OCI-M1 (cell line): ENCODE measurements at places on chromosomes 5 and 9.

DNA sequence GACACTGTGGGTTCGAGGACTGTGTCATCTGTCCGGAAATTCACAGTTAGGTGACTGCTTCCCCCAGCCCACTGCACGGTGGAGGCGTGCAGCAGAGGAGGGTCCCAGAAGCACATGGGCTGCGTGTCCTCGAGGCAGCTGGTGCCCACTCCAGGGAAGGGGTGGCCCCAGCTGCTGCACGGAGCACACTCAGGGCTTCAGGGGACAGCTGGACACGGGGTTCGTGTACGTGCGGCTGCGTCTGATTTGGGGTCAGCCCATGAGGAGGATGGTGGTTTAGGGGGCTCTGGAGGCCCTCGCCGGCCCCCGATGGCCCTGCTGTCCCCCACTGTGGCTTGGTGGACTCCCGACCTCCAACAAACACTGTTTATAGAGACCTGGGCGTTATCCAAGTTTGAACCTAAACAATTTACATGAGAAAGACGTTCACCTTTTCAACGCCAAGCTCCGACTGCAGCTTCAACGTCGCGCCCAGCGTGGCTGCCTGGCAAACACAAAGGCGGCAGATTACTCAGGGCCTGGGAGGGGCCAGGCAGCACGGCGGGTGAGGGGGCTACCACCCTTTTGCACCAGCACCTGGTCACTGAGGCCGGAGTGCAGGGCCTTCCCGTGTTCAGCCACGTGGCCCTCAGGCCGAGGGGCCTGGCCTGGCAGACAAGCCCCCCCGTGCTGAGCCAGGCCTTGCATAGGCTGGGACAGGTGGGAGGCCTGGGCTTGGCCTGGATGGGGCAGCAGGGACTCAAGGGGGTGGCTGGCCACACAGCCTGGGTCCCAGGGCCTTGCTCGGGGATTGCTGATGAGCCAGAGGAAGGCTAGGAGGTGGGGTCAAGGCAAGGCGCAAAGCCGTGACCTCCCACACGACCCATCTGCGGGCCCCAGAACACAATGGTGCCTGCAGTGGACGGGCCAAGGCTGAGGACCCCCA is 55.2 kb downstream of the EXD3 start:
- no peak for DNase-seq

DNA sequence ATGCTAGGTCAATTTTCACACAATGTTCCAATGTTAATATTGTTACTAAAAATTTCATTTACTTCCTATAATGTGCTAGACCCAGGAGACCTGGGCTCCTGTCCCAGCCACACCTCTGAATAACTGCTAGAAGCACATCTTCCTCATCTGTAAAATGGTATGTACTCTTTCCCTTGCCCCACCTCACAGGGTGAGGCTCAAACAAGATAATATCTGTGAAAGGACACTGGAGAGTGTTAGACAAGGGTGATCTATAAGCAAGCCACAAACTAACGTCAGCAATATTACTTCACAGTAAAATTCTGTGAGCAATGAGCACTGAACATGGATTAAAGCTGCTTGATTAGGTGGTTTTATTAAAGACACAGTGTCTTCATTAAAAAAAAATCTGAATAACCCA is 186.4 kb downstream of the EPB41L4A start:
- DNase-seq = no peak

DNA sequence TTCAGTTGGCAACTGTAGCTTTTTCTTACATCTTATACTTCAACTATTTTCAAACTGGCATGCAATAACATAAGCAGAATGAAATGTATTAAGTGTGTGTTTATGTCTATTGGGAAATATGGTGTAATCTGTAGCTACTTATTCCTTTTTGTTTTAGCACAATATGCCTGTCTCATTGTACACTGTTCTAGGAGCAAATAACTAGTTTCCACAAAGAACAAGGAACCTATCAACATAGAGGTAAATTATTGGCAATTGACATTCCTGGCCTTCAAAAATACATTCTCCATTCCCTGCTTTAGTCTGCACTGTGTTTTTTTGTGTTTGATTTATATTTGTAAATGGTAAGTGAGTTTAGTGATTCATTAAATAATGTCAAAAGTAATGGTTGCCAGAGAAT is 75.7 kb downstream of the FBXL7 start:
- no peak for DNase-seq

DNA sequence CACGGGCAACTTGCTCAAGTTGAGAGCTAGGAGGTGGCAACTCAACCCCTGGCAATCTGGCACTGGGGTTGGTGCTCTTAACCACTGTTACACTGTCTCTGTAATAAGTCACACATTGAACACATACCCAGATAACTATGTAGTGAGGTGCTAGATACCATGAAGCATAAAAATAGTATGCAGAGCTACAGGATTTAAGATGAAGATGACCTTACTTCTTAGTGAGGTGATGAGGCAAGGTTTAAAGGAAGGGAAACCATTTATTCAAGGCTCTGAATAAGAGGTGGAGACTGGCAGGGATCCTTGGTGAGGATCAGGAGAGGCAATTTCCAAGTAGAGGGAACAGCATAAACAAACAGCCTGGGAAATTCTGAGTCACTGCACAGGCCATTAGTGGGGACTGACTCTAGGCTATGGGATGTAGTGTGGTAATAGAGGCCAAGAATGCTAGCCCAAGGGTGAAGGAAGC is 67.6 kb upstream of the NR3C1 start:
- no peak for DNase-seq

DNA sequence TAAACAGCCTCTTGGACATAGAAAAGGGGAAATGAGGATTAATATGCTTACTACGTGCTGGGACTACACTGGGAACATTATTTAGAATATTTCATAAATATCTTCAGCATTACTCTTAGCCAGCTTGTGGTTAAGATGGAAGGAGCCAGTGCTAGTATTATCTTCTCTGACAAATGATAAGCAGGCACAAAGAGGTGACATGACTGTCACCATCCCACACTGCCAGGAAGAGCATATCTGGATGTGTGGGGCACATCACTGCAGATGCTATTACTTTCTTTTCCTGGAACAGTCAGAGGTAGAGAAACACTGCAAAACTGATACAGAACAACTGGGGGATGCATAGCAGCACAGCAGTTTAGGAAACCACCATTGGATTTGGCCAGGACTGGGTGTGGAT is 281.0 kb upstream of the TNC start:
- peak; percentile 22 for DNase-seq

GRCh38 chr5:81848362-81848880 is 97.5 kb upstream of the SSBP2 start:
- peak; percentile 32 for DNase-seq
